NCI-H1436 treated with DMSO at 0.1 percent for 48 hours (cell line): ENCODE measurements at places on chromosomes 7 and 10.

DNA sequence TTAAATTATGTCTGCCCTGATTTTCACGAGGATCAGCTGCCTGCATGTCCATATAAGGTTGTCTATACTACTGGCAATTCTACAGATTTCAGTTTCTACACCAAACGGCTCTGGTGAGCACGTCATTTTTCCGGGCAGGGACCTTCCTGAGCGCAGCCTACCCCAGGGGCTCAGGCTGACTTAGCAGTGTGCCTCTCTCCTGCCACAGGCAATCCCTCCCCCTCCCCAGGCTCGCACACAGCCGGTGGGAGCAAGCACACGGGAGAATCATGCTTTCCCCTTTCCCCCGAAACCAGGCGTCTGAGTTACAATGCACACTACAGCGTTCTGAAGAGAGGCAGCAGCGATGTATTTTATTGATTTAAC, 1.7 kb downstream of the KLF6 start:
- DNase-seq: no peak

DNA sequence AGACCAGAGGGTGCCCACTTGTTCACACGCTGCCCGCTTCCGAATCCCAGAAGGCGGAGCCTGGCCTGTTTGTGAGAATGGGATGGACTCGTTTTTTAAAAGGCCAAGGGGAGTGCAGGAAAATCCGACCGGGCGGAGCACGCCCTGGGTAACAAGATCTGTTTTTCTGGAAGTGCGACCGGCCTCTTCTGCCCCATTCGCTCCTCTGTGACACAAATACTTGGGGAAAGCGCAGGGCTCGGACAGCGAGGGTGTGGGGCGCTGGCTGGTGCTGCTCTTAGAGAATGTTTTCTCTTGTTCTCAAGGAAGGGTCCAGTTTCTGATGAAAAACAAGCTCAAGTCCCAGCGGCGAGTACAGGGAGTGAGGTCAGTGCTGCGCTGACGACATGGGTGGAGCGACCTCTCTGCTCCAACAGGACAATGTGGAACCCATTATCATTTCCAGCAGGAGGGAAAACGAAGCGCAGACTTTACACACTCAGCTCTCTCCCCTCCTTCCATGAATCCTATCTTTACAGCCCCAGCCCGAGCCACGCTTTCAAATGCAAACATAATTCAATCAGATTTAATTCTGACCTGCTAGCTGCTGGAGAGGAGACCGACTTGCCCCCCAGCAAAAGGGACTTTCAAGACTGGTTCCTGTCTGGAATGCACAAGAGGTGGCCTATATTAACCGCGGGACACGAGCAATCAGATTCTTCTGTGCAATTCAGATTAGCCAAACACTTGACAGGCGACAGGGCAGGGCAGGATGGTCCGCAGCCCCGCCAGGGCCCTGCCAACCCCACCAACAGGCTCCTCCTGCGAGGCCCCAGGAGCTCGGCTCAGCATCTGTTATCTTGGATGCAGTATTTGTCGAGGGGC, 1.1 kb downstream of the RADIL start:
- DNase-seq: no peak

DNA sequence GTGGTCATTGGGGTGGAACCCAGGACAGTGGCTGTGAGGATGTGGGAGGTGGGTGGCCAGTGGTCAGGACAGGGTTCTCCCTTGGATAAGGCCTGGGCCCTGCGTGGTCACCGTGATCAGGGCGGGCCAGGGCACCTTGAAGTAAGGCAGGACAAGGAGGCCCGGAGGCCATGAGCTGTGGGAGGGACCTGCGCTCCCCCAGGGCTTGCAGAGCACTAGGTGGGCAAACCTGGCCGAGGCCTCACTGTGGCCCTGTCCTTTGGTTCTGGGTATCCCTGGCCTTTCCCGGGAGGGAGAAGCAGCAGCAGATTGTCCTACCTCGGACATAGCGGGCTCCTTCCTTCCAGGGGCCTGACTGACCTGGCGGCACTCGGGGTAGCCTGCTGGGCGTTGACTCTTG, 144.8 kb upstream of the RET start:
- no peak for DNase-seq

GRCh38 chr7:47947355-47947749, 914 bp downstream of the PKD1L1 start:
- DNase-seq: no peak

DNA sequence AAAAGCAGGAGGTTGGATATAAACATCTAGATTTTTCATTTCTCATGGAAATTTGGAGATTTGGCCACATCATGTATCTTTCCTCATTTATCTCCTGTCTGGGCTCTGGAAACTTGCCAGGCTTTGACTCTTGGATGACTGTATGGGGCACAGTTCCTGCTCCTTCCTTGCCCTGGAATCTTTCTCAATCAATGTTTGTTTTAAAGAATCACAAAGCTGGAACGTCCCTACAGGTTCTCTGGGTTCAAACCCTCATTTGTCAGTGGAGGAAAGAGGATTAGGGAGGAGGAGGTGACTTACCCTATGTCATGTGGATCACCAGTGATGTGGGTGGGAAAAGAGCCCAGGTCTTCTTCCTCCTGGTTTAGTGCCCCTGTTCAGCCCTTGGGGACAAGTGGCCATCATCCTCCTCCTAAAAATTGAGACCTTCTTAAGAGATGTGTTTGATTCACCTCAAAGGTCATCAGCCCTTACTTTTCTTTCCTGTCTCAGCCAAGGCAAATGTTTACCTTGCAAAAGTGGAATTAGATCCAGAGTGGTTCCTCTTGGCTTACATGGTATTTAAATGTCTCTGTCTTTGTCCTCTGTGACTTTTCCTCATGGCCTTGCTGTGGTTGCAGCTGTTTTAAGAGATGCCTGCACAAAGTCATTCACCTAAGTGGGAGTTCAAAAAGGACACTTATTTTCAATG, 38.8 kb upstream of the PDZD8 start:
- DNase-seq: no peak

GRCh38 chr7:102284891-102285539, 1.7 kb upstream of the SH2B2 start:
- no peak for DNase-seq
